ENCODE measurements at places on chromosomes 5 and 9. TPM values are rescaled to one million over a fixed set of nuclear protein-coding genes. Genes with fewer than 3 reads are reported as not detected.
A peak's percentile ranks its signal among the peaks of the same experiment; 100 is the strongest.

- peak; percentile 25 for DNase-seq
Observed at GRCh38 chr9:126465977-126466376, 139.3 kb downstream of the MVB12B start.

- DNase-seq = no peak
Observed at GRCh38 chr9:108002371-108002956, 512.9 kb upstream of the KLF4 start.

DNA sequence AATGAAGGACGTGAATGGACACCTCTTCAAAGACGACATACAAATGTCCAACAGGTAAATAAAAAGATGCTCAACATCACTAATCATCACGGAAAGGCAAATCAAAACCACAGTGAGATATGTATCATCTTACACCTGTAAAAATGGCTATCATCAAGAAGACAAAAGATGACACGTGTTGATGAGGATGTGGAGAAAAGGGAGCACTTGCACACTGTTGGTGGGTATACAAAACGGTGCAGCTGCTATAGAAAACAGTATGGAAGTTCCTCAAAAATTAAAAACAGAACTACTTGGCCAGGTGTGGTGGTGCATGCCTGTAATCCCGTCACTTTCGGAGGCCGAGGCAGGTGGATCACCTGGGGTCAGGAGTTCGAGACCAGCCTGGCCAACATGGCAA lies 47.9 kb downstream of the STK10 start:
- no peak for DNase-seq

DNA sequence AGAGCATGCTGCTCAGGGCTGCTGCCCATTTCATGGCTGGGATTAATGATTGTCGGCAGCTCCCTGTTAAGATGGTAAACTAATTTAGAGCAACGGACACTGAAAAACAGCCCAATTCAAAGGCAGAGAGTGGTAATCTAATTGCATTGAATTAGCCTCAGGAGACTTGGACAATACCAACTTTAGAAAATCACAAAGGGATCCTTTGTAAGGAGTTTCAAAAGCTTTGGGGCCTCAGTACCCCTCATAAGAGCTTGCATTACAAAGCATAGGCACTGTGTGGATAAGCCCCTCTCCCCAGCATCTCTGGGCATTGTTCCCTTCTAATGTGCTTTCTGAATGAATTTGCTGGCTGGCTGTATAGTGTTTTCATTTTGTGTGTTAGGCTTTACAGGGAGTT lies 6.7 kb downstream of the GLRA1 start:
- DNase-seq = no peak

GRCh38 chr5:37786862-37787519 lies 52.9 kb downstream of the GDNF start:
- no peak for DNase-seq

SPAG8 gene
- 1.1 TPM for polyA plus RNA-seq

- peak; percentile 98 for DNase-seq
Observed at GRCh38 chr9:96449845-96450612, at the start of gene HABP4. TSS of gene HABP4 (plus strand) at chr9:96450169. CDS start at chr9:96450280, 111 bp downstream.

DNA sequence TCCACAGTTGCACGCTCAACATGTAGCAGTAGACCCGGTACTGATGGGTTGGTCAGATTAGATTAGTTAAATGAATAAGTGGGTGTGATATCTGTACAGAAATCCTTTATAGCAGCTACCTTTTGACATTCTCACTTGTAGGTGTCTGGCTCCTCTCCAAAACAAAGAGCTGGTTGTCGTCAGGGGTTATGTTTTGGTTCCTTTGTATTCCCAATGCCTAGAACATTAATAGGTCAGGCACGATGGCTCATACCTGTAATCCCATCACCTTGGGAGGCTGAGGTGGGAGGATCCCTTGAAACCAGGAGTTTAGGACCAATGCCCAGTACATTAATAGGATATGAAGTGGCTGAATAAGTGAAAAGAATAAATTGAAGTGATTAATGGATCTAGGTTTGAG lies 182.1 kb downstream of the SNCAIP start:
- DNase-seq = no peak

DNA sequence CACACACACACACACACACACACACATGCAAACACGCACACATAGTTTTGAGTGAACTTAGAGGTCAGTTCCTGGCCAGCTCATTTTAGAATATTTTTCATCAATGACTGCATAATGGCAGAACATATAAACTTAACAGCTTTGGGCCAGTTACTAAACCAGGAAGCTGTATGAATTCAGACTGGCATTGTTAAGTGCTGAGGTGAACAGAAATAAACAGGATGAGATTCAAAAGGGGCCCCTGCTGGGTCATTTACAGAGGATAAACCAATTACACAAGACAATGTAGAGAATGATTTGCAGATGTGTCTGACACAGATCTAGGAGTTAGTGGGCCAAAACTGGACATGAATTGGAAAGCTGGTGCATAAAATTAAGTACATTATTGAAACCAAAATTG lies 44.6 kb downstream of the MARCHF11 start:
- DNase-seq = no peak

HK3 gene
- polyA plus RNA-seq = 11.0 TPM

CER1 gene
- not detected for polyA plus RNA-seq

CNTLN gene
- polyA plus RNA-seq = 1.2 TPM

- DNase-seq = no peak
Observed at GRCh38 chr9:33794560-33794959, 801 bp upstream of the PRSS3 start.

DNA sequence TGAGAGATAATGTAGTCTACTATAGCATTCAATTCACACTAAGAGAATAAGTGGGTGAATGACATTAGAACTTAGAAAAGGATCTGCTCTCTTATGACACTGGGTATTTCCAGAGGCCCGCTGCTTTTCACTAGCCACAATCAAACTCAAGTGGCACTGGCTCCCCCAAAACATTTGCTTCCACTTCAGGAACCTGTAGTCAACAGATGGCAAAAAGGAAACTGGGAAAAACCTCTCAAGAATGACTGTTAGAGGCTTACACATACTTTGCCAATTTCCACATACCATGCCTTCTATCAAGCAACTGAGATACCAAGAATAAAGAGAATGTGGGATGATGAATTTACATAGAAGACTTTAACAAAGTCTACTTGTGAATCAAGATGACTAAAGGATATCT lies 11.2 kb downstream of the POC5 start:
- no peak for DNase-seq

PCDHA9 gene
- polyA plus RNA-seq = not detected

FCN2 gene
- not detected for polyA plus RNA-seq

GRCh38 chr5:168342985-168343384 lies 51.5 kb downstream of the WWC1 start:
- no peak for DNase-seq

ECM2 gene
- not detected for polyA plus RNA-seq

F2RL2 gene
- not detected for polyA plus RNA-seq

- peak; percentile 64 for DNase-seq
Observed at GRCh38 chr9:35859310-35859989, 10.8 kb downstream of the OR13J1 start.

DNA sequence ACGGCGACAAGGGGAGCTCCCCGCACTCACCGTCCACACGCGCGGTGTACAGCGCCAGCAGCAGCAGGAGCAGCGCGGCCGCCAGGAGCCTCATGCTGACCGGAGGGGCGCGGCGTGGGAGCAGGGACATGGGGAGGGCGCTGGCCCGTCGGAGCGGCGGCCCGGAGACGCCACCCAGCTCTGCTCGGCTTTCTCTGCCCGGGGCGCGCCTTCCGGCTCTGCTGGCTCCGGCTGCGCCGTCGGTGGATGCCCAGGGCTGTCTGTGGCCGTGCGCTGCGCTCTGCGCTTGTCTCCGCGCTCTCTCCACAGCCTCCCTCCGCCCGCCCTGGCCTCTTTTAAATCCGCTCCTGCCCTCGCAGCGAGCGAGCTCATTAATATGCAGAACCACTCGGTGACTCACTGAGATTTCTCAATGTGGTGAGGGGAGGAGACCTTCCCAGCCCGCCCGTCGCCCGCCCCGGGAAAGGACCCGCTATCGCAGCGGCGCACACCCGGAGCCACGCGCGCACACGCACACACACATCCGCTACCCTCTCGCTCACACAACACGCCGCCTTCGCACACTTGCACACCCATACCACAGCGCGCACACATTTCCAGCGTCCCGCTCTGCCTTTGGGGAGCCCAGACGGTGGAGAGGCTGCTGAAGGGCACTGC lies at the start of gene CXCL14:
Gene CXCL14, minus strand, starts transcription at position 307 of the 657 bp plus-strand sequence. Its CDS starts 213 bp downstream, at position 94.
- no peak for DNase-seq

- DNase-seq = no peak
Observed at GRCh38 chr9:116080561-116080960, 73.0 kb upstream of the PAPPA start.

IQGAP2 gene
- 40.5 TPM for polyA plus RNA-seq

DNA sequence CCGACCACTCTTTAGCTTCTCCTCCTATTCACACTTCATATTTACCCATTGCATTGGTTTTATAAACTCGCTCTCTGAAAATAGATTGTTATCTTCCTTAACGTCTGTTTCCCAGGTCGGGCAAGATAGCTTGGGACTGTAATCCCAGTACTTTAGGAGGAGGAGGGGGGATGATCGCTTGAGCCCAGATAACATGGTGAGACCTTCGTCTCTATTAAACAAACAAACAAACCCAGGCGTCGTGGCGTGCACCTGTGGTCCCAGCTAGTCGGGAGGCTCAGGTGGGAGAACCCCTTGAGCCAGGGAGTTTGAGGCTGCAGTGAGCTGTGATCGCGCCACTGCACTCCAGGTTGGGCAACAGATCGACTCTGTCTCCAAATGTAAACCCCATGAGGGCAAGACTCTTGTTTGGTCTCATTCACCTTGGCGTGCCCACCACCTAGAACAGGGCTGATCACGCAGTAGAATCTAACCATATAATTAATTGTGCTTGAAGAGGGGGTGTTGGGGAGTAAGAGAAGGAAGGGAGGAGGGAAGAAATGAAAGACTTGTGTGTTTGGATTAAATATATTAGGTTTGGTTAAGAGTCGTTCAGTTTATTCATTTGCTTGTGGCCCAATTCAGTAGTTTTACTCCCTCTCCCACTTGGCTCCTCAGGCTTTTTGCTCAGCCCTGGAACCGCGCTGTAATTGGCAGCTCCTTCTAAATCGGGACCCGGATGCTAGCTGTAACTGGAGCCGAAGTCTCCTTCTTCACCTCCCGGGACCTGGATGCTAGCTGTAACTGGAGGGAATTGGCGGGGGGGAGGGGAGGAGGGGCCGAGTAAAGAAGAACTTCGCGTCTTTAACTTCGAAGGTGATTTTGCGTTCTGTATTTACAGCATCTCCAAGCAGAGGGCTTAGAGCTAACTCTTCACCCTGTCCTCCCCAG lies 24.9 kb downstream of the CDKN2A start:
- no peak for DNase-seq

- DNase-seq = no peak
Observed at GRCh38 chr9:18056993-18057369, 417.0 kb upstream of the ADAMTSL1 start.

GAPVD1 gene
- 12.7 TPM for polyA plus RNA-seq

LCN10 gene
- polyA plus RNA-seq = 1.2 TPM

- no peak for DNase-seq
Observed at GRCh38 chr5:167720676-167721260, 570.7 kb upstream of the WWC1 start.

SHISAL2B gene
- not detected for polyA plus RNA-seq

- DNase-seq = no peak
Observed at GRCh38 chr5:90226433-90227099, 183.0 kb downstream of the CETN3 start.

DNA sequence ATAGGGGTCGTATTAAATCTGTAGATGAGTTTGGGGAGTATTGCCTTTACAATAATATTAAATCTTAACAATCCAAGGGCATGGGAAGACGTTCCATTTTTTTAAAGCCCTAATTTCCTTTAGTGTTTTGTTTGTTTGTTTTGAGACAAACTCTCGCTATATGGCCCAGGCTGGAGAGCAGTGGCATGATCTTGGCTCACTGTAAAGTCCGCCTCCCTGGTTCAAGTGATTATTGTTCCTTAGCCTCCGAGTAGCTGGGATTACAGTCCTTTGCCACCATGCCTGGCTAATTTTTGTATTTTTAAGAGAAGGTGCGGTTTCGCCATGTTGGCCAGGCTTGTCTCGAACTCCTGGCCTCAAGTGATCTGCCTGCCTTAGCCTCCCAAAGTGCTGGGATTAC lies 19.9 kb downstream of the NIPBL start:
- no peak for DNase-seq

DNA sequence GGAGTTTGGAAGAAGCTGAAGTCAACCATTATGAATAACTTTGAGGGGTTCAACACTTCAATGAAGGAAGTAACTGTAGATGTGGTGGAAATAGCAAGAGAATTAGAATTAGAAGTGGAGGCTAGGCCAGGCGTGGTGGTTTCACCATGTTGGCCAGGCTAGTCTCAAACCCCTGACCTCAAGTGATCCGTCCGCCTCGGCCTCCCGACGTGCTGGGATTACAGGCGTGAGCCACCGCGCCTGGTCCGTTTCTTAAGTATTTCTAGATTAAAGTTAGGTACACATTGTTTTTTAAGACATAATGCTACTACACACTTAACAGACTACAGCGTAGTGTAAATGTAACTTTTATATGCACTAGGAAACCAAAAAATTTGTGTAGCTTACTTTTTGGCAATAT lies 14.1 kb downstream of the FNIP1 start:
- DNase-seq = no peak

PTGES gene
- polyA plus RNA-seq = 7.0 TPM

DNA sequence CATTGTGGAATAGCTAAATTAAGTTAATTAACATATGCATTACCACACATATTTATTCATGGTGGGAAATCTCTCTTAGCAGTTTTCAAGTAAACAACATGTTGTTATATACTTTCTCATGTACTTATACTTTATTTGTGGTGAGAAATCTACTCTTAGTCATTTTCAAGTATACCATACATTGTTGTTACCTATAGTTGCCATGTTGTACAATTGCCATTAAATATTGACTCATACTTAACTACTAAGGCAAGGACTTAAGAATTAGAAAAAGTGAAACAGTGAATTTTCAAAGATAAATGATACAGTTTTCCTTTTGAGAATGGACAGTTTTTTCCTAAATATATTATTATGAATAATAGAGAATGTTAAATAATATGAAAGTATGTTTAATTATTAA lies 27.7 kb downstream of the UGCG start:
- DNase-seq = no peak

- no peak for DNase-seq
Observed at GRCh38 chr9:20790721-20791120, 106.7 kb downstream of the FOCAD start.

PRLR gene
- polyA plus RNA-seq = 0.60 TPM

All from sigmoid colon (tissue), 7 donors.